ENCODE measurements at places on chromosomes 12 and 14. TPM values are rescaled to one million over a fixed set of nuclear protein-coding genes. Genes with fewer than 3 reads are reported as not detected.

Gene GAS2L3
- 6.8 TPM for total RNA-seq

Gene ST8SIA1
- total RNA-seq = 8.7 TPM

- no peak for DNase-seq
These were observed 116.6 kb downstream of the SLC35F4 start for GRCh38 chr14:57749267-57749666.

DNA sequence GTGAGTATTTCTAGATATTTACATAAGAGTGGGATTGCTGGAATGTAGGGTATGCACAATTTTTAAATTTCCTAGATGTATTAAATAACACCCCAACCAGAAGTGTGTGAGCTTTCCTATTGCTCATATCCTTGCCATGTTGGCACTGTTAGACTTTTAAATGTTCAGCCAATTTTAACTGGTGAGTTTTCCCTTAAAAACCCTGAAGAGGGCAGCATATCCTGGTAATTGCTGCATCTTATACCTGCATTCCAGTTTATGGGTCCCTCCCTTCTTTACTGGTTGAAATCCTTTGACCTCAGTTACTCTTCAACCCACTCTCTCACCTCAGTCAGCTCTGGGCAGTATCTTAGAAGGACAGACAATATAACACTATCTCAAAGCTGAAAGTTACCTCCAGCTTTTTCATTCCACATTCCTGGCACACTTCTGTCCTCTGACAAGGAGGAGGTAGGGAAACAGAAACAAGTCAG is 270.6 kb downstream of the PAWR start:
- DNase-seq = no peak

DNA sequence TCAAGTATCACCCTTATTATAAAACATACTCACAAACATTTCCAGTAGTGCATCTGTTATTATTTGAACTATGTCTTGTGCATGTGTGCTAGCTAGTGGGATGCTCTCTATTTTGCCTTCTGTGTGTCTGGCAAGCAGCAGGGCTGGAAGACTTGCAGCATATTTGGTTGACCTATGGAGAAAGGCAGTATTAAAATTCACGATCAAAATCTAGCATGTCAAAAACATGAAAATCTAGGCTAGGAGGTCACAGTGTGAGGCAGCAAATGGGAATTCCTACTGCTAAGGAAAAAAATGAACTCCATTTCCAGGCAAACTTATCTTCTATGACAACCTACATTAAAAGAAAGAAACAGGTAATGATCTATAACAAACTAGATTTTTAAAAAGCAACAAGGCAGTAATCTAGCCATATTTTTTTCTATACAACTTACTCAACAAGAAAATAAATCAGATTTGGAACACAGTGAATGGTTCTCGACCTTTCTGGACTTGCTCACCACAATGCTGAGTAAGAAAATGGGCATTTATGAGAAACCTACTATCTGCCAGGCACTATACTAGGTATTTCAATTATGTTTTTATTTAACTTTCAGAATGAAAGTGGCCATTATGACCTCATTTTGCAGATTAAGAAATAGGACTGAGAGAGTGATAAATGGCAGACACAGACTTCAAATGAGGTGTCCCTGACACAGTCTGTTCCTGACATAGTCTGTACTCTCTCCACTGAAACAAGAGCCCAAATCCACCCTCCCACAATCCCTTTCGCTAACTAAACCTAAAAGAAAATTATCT is 96.8 kb downstream of the TXNDC16 start:
- no peak for DNase-seq

- DNase-seq = no peak
These were observed 308.4 kb downstream of the BCL11B start for GRCh38 chr14:98963610-98964009.

DNA sequence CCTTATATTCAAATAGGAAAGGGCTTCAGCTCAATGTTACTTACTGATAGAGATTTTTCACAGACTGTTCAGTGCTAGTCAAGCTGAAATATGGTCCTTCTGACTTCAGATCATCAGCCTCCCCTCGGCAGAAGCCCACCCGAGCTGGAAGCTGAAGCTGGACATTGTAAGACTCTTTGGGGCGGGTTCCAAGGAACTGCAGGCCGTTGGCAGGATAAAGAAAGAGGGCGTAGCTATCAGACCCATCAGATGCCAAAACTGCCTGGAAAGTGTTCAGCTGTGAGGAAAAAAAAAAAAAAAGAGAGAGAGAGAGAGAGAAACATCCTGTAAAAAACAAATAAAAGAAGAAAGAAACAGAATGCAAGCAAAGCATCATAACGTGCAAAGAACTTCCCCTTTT is 8.8 kb downstream of the NID2 start:
- no peak for DNase-seq

- no peak for DNase-seq
These were observed 157.5 kb downstream of the CALM1 start for GRCh38 chr14:90554341-90554740.

DNA sequence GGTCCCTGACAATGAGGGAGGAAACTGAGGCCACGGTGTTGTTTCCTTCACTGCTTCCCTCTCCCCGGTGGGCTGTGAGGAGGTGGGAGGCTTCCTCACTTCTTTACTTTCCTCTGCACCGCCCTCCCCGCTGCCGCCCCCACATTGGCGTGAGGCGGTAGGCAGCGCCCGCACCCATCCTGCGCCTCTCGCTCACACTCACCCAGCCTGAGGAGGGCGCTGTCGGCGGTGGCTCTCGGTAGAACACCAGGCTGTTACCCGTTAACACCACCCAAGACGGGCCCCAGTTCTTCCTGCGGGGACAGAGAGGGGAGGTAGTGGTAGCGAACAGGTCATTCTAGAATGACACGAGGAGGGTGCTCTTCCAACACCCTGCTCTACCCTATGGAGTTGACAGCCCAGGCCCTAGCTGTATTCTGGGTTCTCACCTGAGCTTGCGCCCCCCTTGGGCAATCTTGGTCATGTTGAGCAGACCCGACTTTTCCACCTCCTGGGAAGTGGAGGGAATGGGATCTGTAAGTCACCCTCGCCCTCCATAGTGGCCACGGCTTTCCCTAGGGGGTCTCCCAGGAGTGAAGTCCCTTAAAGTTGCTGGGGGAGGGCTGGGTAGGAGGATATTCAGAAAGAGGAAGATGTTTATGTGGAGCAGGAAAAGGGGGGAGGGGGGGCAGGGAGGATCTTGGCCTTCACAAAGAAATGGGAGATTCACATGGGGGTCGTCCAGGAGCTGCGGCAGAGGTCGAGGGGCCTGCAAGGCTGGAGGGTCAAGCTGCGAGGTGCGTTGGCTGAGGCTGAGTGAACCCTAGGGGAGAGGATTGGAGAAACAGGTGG is 3.3 kb downstream of the ARHGAP9 start:
- peak; percentile 87 for DNase-seq

All from activated T-cell treated with anti-CD3 and anti-CD28 coated beads, Interleukin-2, amount 50 U/mL, for 72 hours (primary cell).